ENCODE measurements at places on chromosomes 2 and 18.

GRCh38 chr2:38747007-38747424 is 4.1 kb downstream of the SRSF7 start:
- no peak for DNase-seq

DNA sequence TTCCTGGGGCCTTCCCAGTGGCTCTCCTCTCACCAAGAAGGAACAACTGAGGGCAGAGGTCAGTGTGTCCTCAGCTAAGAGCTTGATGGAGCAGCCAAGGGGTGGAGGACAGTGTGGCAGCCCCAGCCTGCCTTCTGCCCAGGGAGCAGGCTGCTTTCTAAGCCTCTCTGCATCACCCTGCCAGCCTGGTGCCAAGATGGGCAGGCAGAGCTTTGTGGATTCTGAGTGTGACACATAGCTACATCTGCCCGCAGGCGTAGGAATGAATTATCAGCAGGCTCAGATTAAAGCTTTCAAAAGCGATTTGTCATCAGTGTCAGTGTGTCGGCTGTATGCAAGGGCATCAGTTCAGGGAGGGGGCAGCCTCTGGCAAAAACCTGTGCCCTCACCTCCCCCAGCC is 8.7 kb downstream of the MAL start:
- no peak for DNase-seq

DNA sequence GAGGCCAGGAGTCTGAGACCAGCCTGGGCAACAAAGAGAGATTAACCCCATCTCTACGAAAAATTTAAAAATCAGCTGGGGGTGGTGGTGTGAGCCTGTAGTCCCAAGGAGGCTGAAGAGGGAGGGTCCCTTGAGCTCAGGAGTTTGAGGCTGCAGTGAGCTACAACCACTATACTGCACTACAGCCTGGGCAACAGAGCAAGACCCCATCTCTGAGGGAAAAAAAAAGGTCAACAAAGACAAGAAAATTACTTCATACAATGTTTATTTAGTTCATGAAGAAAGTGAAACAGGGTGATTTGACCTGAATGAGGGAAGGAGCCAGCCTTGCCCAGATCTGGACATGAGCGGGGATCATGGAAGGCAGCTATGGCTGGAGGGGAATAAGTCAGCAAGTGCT is 59.1 kb downstream of the TMEM163 start:
- DNase-seq = no peak

DNA sequence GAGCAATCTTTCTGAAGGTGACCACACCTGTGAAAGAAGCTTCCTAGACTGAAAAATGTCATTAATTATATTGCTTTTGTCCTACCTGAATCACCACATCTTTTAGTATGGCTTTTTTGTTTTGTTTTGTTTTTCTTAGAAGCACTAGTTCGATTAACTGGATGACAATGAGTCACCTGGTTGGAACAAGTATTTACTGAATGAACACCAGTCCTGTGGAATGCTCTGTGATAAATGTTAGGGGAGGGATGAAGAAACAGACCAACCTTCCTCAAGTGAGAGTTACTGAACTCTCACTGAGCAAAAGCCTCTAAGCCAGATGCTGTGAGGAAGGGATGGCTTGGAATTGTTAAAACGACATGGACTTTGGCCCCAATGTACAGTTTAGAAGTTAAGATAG is 26.8 kb upstream of the DCC start:
- DNase-seq = no peak

GRCh38 chr2:28071221-28071620 is 180.7 kb downstream of the BABAM2 start:
- no peak for DNase-seq

All from CD14-positive monocyte (primary cell).